IMR-90 (cell line): ENCODE measurements at places on chromosomes 7 and 10. TPM values are rescaled to one million over a fixed set of nuclear protein-coding genes. Genes with fewer than 3 reads are reported as not detected.

- peak; percentile 76 for DNase-seq
- H3K27ac ChIP-seq = no peak overlapping the region
- peaks cover 6% of the 10 kb centered on the region for H3K4me1 ChIP-seq
- H3K27me3 ChIP-seq = no peaks in the 10 kb centered on the region; the same call in 1 of the 2 replicates
These were observed 1.1 kb upstream of the TECTB start for GRCh38 chr10:112282086-112282485.

Gene RGS10
- 35.3 and 55.5 TPM in 2 replicates for total RNA-seq

Gene TRPV5
- total RNA-seq = not detected in 2 replicates

Gene GPR146
- total RNA-seq = 0.83 and 2.2 TPM in 2 replicates

Gene MPP7
- total RNA-seq = 1.4 TPM in 2 replicates

Gene AKR1C3
- total RNA-seq = 0.18 and 0.28 TPM in 2 replicates

Gene PPP1R3C
- total RNA-seq = 61.7 and 62.9 TPM in 2 replicates

GRCh38 chr7:4786015-4786414, 10.6 kb downstream of the AP5Z1 start:
- H3K4me3 ChIP-seq = no peak overlapping the region
- H3K4me1 ChIP-seq = no peaks in the 10 kb centered on the region
- no peaks in the 10 kb centered on the region for H3K27me3 ChIP-seq
- H3K36me3 ChIP-seq = peaks cover 89% of the 10 kb centered on the region
- DNase-seq = no peak
- H3K27ac ChIP-seq = no peak overlapping the region

Gene ST8SIA6
- total RNA-seq = 0.18 and 0.56 TPM in 2 replicates

GRCh38 chr7:118755067-118755625, 530.6 kb downstream of the ANKRD7 start:
- H3K36me3 ChIP-seq = no peaks in the 10 kb centered on the region
- H3K4me1 ChIP-seq = no peaks in the 10 kb centered on the region
- no peak overlapping the region for H3K27ac ChIP-seq
- H3K4me3 ChIP-seq = no peak overlapping the region

DNA sequence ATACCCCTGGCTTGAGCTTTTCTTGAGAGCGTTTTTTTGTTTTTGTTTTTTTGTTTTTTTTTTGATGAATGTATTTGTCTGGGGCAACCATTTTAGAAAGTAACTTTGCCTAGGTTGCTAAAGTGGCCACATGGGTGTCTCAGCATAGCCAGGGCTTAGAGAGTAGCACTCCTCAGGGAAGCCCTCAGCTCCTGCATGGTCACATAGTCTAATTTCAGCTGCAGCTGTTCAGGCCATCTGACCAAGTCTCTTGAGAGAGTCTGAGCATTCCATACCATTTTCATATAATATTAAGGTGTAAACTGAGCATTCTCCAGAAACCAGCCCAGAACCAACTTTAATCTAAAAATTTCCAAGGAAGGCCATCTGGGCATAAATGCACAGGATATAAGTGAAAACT, 186.4 kb downstream of the NPSR1 start:
- no peak for DNase-seq
- no peak overlapping the region for H3K27ac ChIP-seq
- H3K4me1 ChIP-seq = no peaks in the 10 kb centered on the region
- no peaks in the 10 kb centered on the region for H3K36me3 ChIP-seq
- no peak overlapping the region for H3K4me3 ChIP-seq
- H3K27me3 ChIP-seq = no peaks in the 10 kb centered on the region
